ENCODE measurements at places on chromosomes 5 and 9.

- no peak for DNase-seq
Observed at GRCh38 chr5:136039202-136039601, 10.4 kb downstream of the TGFBI start.

- DNase-seq: no peak
Observed at GRCh38 chr5:111934511-111934910, 177.5 kb upstream of the NREP start.

DNA sequence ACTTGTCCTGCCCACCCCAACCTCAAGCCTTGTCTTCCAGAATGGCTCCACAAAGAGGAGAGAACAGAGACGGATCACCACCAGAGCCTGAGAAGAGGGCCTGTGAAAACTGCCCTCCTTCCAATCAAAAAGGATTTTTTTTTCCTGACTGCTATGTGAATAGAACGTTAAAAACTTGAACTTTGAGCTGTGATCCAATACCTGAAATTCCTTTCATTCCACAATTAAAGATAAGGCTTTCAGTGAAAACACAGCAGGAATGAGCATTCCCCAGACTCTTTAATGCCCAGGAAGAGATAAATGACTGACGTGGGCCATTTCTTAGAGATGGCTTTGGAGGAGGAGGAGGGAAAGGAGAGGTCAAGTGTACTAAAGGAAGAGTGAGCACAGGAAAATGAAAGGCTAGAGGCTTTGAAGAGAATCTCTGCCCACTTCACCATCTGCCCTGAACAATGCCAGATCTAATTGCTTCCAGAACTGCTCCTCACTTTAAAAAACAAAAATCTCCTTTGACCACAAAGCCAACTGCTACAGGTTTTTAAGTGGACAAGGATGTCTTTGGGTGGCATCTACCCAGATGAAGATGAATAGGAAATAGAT is 177.9 kb upstream of the MAP3K1 start:
- DNase-seq: no peak

GRCh38 chr5:174572591-174572990 is 151.8 kb upstream of the MSX2 start:
- DNase-seq: no peak

DNA sequence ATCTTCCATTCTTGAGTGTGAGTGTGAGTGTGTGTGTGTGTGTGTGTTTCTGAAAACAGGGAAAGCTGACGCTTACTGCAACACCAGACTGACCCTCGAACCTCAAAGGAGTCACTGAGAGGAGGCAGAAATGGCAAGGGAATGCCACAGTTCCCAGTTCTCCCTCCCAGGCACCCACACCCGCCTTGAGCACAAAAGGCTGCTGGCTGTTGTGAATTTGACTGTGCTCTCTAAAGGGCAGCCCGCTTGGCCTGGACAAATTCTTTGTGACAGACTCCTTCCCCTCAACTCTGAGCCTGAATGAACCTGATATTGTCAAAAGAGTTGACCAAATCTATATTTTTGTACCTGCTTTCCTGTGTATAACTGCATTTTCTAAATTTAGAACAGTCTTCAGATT is 245.7 kb upstream of the IRX2 start:
- no peak for DNase-seq

DNA sequence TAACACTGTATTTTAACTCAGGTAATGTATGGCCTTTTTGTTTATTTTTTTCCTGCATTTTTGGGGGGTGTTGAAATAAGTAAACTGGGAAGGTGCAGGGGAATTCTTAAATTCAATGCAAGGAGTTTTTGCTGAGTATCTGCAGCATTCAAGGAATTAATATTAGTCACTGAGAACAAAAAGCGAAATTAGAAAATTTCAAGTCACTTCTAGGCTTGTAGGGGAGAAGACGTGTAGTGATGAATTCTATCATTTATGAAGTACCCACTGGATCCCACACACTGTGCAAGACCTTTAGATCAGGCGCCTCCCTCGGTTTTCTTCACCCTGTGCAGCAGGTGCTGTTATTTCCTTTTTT is 1.2 kb downstream of the EHMT1 start:
- no peak for DNase-seq

GRCh38 chr5:57302643-57303042 is 128.8 kb downstream of the GPBP1 start:
- DNase-seq: no peak

- no peak for DNase-seq
Observed at GRCh38 chr5:126106029-126106428, 317.2 kb upstream of the GRAMD2B start.

DNA sequence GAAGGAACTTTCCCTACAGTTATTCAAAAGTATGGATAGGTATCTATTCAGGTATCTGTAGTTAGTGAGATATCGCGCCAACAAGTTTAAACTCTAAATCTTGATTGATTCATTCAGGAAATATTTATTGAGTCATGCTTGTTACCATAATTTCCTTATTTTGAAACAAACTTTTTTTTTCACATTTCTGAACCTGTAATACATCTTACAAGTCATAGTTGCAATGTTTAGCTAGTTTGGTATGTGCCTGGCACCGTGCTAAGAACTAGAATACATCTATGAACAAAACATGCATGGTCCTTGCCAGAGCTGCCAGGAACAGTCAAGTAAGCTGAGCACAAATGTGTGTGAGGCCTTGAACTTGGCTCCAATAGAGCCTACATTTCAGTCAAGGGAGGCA is 226.4 kb downstream of the PCSK5 start:
- DNase-seq: no peak

DNA sequence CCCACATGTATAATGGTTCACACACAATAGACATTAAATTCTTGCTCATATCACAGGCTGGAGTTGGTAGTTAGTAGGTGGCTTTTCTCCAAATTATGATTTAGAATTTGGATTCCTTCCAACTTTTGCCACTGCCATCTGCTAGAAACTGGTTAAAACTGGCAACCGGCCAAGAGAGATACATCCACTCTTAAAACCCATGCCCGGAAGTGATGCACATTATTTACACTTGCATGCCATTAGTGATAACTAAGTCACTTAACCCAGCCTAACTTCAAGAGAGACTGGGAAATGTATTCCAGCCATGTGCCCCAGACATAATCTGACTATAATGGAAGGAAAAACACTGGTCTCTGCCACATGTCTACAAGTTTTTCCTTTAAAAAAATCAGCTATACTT is 395.7 kb upstream of the SEMA6A start:
- no peak for DNase-seq
